ENCODE measurements at places on chromosomes 2 and 18.

- no peak for DNase-seq
Observed at GRCh38 chr2:19746611-19747309, 155.0 kb downstream of the TTC32 start.

DNA sequence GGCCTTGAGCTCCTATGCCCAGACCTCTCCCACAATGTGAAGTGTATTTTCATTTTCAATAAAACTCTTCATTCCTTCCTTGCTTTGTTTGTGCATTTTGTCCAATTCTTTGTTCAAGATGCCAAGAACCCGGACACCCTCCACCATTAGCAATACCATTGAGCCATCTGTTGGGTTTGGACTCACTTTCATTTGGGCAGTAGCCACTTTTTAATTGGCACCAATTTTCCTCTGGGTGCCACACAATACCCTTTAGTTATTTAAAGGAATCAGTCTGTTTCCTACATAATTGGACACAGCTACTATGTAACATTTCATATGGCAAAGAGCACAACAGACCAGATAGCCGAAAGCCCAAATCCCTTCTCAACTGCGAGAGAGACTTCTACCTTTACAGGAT lies 22.5 kb upstream of the SLC35G4 start:
- DNase-seq: no peak

- no peak for DNase-seq
Observed at GRCh38 chr2:222320436-222321395, 21.9 kb upstream of the PAX3 start.

DNA sequence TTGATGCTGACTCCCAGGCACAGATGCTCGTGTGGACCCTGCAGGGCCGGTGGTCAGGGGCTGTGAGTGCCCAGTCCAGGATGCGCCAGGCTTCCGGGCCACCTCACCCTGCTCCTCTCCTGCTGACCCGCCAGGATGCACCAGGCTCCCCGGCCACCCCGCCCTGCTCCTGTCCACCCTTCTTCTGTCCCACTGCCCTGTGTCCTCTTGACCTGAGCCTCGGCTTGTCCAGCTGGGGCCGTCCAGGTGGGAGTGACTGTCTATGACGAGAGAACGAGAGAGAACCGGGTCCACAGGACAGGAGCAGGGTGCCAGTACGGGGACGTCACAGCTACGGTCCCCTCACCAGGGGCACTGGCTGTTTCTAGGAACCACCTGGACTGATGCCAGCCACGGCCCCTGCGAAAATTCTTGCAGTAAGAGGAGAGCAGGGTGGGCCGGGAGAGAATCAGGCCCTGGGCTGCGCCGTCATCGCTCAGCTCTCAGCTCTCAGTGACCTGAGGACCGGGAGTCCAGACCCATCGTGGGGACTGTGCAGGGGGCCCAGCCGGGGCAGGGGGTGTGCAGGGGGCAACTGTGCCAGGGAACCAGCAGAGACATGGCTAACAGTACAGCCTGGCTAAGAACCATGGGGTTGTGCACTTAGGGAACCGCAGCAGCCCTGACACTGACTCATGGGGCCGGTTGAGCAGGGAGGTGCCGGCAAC lies 12.9 kb upstream of the NFATC1 start:
- no peak for DNase-seq

- DNase-seq: no peak
Observed at GRCh38 chr2:85243101-85244072, 84.4 kb downstream of the TGOLN2 start.

DNA sequence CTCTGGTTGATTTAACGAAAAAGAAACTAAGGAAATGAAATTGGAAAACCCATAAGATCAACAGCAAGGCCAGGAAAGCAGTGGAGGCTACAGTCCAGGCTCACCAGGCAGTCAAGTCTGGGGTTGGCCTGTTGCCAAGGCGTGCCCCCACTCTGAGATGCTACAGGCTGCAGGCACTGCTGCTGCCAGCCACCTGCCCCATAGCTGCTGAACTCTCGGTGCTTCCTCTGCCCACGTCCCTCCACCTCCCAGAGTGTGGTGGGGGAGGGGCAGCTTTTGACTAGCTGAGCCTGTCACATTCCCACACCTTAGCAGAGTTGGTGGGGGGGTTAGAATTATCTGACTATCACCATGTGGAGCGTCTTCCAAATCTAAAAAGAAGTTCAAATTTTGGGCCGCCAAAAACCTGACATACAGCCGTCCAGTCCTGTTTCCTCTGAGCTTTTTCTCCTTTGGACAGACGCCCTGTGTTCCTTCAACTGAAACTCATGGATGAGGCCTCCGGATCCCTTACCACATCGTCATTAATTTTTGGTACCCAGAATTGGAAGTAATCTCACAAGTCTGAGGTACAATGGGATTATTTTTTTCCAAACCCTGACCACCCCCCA lies 3.9 kb upstream of the SH3RF3 start:
- DNase-seq: no peak

GRCh38 chr18:62683935-62684334 lies 31.4 kb upstream of the PHLPP1 start:
- DNase-seq: no peak

- DNase-seq: no peak
Observed at GRCh38 chr2:64329848-64330247, 124.1 kb upstream of the LGALSL start.

DNA sequence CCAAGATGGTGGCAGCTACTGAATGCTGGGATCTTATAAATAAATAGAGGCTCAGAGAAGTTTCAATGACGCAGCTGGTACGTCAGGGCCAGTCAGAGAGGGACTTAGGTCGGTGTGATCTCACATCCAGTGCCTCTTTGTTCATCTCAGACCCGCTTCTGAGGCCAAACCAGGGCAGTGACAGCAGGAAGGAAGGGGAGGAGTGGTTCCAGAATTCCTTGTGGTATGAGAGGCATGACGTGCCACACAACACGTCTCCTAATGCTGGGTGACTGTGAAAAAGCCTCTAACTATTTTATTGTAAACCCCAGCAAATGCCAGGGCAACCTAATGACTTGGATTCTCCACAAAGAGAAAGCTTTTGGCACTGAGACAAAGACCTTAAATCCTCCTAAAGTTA lies 423.3 kb downstream of the LPIN1 start:
- DNase-seq: no peak

GRCh38 chr18:76686737-76687231 lies 135.6 kb upstream of the ZNF236 start:
- no peak for DNase-seq

DNA sequence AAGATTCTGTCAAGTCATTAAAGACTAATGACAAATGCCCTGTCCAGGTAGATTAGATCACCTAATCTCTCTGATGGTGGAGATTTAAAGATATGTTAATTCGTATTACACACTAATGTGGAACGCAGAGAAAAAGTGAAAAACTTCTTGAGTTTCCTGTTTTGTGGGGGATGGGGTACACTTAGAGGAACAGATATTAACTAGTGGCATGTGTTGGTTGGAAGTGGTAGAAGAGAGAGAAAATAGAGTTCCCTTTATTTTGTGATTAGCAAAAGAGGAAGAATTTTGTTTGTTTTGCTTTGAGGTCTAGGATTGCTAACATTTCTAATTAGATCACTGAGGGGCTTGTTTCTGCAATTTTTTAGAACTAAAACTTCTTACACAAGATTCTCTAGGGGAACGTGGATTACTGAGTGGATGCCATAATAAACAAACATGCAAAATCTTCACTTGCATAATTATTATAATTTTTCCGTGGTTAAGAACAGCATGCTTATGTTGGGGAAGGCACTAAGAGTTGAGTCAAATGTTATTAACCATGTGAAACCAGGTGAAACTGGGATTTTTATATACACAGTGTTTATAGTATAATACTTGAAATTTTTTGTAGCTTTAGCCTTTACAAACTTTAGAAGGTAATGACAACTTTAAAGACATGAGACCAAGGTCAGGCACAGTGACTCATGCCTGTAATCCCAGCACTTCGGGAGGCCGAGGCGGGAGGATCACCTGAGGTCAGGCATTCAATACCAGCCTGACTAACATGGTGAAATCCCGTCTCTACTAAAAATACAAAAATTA lies 97.4 kb upstream of the STK17B start:
- DNase-seq: no peak

Measured in activated CD8-positive, alpha-beta memory T cell treated with anti-CD3 and anti-CD28 coated beads, Interleukin-2, amount 50 U/mL, for 4 hours (primary cell).